ENCODE measurements at places on chromosomes 13 and 19.

DNA sequence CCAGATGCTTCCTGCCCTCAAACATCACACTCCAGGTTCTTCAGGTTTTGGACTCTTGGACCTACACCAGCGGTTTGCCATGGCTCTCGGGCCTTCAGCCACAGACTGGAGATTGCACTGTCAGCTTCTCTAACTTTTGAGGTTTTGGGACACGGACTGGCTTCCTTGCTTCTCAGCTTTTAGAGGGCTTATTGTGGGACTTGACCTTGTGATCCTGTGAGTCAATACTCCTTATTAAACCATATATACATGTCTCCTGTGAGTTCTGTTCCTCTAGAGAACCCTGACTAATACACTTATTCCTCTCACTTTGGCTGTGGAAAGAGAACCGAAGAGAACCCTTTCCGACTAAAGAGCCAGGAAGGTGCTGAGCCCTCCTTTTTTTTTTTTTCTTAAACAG lies 53.6 kb downstream of the LMO7 start:
- DNase-seq: no peak

DNA sequence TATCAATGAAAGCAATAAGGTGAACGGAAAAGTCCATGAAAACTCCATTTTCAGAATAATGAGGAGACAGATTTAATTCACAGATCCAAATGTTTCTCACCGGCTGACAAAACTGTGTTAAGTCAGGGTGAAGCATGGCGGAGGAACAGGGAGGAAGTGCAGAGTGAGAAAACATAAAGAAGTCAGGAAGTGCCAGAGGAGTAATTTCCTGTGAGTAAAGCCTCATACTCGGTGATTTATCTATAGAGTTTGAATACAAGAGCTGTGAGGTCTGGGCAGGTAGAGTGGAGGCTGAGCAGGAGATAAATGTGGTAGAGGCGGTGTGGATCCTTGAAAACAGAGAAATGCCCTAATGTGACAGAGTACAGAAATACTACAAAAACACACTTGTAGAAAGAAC lies 11.4 kb downstream of the CARD8 start:
- DNase-seq: peak; percentile 24

- no peak for DNase-seq
Observed at GRCh38 chr19:35348911-35349611, 1.4 kb downstream of the FFAR1 start.

DNA sequence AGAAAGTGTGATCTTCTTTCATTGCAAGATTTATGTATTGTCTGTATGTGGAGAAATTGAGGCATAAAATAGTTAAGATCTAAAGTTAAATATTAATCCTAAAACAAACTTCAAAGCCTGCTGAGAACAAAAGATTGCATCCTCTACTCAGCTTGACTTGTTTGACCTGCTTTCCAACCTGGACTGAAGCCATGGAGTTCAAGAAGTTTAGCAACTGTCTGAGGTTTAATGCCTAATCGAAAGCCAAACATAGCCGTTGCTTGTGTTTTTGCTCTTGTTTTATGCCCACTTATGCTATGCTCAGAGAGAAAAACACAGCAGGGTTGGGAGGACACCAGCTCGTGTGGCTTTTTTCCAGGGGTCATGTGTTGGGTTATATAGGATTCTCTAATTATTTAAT lies 135.6 kb downstream of the NUFIP1 start:
- no peak for DNase-seq

- no peak for DNase-seq
Observed at GRCh38 chr13:98147521-98147920, 4.6 kb downstream of the FARP1 start.
